ENCODE measurements at places on chromosomes 2 and 18.

- DNase-seq, result no peak
Measured at GRCh38 chr2:25903216-25903776, 25.0 kb upstream of the ASXL2 start.

DNA sequence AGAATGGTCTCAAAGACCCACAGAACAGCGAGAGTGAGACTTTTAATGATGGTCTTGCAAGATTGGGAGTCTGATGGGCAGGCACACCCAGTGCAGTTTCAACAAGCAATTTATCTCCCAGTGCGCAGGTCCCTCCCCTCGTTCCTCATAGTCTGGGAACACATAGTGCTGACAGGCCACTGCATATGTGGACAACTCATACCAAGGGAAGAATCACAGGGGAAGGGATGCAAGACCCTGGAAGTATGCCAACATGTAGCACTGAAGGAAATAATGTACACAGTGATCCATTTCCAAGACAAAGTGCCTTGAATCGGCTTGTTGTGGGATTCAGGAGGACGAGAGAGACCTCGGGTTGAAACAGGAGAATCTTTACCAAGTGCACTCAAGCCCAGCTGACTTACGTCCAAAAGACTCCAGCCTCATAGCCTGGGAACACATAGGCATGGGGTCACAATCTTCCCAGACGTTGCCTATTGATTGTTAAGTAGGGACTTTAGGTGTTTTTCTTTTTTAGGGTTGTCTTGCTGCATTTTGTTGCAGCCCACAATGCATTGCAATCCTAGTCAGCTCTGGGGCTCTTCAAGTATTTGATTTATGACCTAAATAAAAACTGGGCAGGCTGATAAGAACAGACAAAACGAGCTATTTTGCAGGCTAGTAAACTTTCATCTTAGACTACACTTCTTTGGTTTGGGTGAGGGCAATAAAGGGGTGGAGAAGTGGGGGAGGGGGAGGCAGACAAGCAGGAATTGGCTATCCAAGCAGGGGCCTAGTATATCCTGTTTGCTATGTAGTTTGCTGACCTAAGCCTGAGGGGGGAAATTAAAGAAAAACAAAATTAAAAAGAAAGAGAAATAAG lies 24.7 kb upstream of the SERPINB5 start:
- DNase-seq, result no peak

DNA sequence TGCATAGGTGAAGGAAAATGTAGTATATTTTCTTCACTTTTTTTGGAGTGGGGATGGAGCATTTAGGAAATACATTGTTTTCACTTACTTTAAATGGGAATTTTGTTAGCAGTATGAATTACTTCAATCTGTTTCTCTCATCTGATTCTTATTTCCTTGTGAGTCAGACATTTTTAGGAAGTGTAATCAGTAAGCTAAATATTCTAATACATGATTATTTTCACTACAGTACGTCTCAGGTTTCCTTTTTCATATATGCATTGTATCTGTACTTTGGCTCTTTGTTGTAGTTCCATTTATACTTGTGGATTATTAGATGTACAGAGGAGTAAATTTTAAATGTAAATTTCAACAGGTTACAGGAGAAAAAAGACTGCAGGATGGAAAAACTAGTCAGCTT lies 27.9 kb downstream of the GPD2 start:
- DNase-seq, result no peak

GRCh38 chr18:21808185-21808584 lies 67.6 kb downstream of the MIB1 start:
- no peak for DNase-seq

GRCh38 chr2:181164699-181165098 lies 184.3 kb downstream of the UBE2E3 start:
- no peak for DNase-seq

GRCh38 chr18:7678801-7679200 lies 111.7 kb downstream of the PTPRM start:
- no peak for DNase-seq

GRCh38 chr2:142840436-142840835 lies 37.0 kb upstream of the KYNU start:
- DNase-seq, result no peak

DNA sequence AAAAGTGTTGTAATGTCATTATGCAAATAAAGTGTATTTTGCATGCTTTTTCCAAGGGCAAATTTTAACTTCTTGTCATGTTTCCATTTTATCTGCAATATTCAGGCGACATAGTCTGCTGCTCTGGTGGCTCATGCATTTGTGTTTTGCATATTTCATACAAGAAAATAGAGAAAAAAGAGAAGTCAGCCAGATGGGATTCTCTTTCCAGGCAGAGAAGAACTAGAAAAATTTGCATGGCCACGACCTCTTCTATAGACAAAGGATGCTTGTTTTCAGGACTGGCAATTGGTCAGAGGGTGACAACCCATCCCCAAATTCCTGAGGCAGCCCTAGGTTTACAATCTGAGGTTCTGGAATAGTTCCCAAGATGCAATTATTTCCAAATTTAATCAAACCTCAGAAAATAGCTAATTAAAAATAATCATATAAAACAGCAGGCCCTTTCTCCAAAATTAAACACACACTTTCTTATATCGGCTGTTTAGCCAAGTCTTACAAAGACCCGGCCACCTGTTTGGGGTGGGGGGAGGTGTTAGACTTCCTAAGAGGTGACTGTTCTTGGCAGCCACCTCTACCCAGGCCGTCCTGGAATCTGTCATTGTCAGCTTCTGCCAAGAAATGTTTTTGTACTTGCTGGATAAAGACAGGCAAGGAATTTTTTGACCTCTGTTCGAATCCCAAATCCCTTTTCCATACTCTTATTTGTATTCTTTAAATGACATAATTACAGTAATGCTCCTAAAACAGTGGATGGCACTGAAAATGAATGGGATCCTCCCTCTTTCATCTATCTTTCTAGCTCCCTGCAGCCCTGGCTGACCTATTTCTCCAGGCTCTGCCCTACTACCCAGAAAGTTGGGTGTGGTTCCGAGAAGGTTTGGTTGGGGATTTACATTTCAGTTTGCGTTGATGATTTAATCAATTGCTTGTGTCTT lies 20.8 kb upstream of the SOS1 start:
- DNase-seq, result no peak

DNA sequence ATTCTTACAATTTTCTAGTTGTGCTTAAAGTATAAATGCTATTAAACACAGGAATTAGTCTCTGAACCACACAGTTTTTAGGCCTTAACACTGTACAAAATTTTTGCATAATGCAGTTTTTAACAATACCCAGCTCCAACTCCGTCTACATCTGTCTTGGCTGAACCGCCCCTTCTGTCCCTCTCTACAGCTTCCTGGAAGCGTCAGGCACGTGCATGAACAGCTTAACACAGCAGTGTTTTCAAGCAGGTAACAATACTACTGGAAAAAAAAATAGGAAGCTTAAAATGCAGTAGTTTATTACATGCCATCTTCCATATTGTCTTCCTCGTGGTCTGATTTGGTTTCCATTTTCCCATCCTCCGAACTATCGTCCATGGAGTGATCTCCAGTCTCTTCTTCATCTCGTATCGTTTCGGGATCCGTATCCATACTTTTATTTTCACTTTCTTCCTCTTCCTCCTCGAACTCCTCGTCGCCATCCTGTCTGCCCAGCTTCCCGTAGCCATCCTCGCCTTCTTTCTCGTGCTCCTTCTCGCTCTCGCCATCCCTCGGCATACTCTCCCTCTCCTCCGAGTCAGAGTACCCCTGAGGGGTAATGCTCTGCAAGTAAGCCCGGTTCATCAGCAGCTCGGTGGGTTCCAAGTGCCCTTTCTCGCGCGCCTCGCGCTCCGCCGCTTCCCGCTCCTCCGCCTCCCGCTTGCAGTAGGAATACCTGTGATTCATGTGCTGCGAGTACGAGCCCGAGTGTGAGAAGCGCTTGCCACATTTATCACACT lies 130.6 kb downstream of the ZEB2 start:
- DNase-seq, result no peak

- DNase-seq, result no peak
Measured at GRCh38 chr2:135803278-135803677, 33.7 kb downstream of the LCT start.

- no peak for DNase-seq
Measured at GRCh38 chr2:107999158-107999557, 12.8 kb downstream of the SLC5A7 start.

- no peak for DNase-seq
Measured at GRCh38 chr2:154794406-154794805, 95.9 kb downstream of the KCNJ3 start.

DNA sequence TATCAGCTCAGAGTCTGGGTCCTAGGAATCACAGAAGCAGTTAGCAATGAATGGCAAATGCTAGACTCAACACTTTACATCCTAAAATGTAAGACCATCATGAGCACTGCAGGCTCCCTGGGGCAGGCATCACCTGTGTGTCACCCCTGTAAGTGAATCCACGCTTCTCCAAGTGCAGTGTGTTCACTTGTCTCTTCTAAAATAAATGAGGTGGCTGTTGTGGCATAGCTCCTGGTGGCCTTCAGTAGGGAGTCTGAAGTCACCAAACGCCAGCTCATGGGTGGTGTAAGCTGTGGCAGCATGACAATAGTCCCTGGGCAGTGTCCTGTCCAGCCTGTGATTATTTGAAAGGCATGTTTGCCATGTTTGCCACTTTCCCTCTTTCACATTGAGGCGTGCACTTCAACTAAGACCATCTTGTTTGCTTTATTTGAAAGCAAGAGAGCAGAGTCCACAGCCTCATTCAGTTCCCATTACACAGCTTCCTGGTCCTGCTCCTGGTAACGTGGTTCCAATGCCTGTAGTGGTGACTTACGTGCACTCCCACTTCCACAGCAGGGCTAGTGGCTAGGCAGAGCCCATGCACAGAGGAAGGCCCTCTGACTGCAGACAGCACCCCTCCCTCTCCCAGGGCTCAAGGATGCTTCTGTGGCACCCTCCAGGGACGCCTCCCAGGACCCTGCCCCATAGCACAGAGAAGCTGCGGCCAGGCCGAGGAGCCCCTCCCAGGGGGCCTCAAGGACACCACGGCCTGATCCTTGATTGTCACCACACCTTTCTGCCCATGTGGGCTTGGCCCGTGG lies 24.3 kb downstream of the COA5 start:
- DNase-seq, result no peak

GRCh38 chr2:191125646-191126045 lies 25.1 kb downstream of the STAT4 start:
- no peak for DNase-seq

DNA sequence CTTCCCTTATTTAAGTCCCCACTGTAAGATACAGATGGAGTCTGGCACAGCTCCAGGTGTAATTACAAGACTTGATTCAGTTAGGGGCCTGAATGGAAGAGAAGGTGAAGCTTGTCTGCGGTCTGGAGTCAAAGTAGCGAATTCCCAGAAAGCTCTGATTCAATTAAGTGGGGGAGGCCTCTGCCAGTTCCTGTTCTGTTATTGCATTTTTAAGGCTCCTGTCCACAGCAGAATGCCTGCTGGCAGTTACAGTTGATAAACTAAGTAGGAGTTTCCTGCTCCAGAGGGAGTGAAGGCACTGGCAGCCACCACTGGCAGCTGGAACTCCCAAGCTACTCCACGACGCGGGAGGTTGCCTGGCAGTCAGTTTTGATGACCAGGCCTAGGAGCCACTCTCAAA lies 181.1 kb downstream of the SOCS6 start:
- no peak for DNase-seq

GRCh38 chr2:47225061-47225783 lies 70.1 kb upstream of the STPG4 start:
- no peak for DNase-seq

- DNase-seq, result no peak
Measured at GRCh38 chr2:136531731-136532130, 233.6 kb upstream of the THSD7B start.

GRCh38 chr18:74797577-74798151 lies 200.0 kb downstream of the ZNF407 start:
- DNase-seq, result no peak

GRCh38 chr18:39313992-39314391 lies 1748.4 kb upstream of the CELF4 start:
- DNase-seq, result no peak

DNA sequence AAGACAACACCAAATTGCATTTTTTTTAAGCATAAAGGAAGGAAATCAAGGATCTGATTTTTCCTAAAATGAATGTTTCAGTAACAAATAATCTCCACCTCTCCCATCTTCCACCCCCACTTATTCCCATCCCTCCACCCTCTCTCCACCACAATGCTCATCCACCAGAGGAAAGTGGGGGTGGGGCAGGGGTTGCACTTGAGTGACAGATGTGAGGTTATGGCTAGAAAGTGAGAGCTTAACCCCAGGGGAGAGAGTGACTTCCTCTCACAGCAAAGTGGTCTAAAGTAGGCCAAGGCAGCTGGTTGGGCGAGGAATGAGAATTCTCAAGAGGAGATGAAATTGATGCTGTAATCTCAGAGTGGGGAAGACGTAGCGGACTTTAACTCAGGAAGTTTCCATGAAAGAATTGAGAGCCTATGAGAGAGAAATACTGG lies 104.7 kb downstream of the HNRNPLL start:
- no peak for DNase-seq

DNA sequence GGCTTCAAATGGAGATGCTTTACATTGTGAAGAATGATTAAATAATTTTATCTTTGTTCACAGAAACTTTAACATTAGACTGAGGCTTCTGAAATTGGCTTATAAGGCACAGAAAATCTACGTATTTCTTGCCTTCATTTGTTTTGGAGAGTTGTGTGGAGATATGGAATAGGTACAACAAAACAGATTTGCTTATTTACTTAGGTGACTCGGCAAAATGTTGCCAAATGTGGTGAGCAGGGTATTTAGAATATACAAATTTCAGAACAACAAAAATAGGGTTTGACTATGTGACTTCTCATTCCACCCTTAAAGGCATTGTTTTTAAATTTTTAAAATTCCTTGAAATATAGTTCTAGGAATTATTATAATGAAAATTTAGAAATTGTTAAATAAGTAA lies 134.2 kb downstream of the KCNJ3 start:
- DNase-seq, result no peak

DNA sequence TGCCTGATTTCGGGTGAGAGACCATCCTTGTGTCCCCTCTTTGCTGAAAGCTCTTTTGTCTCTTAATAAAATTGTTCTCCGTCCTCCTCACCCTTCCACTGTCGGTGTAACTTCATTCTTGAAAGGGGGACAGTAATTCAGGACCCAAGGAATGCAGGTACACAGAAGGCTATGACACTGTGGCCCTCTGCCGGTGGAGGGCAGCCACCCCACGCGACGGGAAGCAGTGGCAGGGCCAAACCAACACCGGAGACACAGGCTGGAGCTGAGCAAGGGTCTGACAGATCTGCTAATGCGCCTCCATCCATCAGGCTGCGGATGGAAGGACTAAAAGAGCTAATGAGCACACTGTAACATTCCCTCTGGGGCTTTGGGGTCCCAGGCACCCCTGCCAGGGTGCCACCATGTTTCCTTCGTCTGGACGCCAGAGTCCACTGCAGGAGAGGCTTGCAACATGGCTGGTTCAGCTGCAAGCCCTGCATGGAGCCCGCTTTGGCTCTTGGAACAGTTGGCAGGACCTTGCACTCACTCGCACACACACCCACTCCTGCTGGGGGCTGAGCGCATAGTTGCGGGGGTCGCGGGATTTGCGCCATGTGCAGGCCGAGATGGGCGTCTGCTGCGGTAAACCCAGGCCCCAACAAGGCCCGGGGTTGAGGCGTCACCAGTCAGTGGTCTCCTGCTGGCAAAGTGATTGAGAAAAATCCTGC lies 544.1 kb upstream of the CDH7 start:
- no peak for DNase-seq

GRCh38 chr2:10500601-10501361 lies 52.7 kb upstream of the ODC1 start:
- DNase-seq, result no peak

GRCh38 chr18:12256951-12257350 lies 2.8 kb downstream of the CIDEA start:
- DNase-seq, result no peak

Measured in stimulated activated CD8-positive, alpha-beta memory T cell treated with anti-CD3 and anti-CD28 coated beads, Interleukin-15, amount 100 ng/mL, for 1 hour (primary cell).